Endodermal cell (in vitro differentiated cells): ENCODE measurements at places on chromosomes 1 and 21.
A peak's percentile ranks its signal among the peaks of the same experiment; 100 is the strongest.

DNA sequence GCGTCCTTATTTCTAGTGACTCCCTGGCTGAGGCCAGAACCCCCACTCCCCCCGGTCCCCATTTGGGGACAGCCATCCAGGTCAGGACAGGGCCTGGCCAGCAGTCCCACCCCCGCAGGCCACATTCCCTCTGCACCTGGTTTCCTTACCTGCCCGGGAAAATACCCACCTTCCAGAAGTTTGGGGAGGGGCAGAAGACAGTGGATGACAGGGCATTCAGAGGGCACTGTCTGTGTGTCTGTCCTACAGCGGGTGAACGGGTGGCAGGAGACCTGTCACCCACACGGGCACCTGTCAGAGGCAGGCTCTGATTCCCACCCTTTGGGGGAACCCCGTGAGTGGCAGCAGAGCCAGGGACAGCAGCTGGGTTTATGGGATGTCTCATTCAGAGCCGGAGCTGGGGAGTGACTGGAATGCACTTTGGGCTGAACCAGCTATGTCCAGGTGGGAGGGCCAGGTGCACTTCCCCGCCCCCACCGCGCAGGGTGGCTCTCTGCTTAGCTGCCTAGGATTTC, 2.0 kb downstream of the ARHGEF16 start:
- no peak for DNase-seq

- DNase-seq: peak; percentile 97
Observed at GRCh38 chr1:16226490-16227179, 10.3 kb downstream of the CPLANE2 start.

DNA sequence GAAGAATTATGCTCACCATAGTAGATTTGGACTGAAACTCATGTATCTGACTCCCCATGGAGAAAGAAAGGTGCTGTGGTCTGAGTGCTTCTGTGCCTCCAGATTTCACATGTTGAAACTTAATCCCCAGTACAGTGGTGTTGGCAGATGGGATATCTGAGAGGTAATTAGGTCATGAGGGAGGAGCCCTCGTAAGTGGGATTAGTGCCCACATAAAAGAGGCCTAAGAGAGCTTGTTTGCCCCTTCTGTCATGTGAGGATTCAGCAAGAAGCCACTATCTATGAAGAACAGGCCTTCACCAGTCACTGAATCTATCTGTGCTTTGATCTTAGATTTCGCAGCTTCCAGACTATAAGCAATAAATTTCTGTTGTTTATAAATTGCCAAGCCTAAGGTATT, 150.1 kb downstream of the PLPP3 start:
- DNase-seq: no peak

DNA sequence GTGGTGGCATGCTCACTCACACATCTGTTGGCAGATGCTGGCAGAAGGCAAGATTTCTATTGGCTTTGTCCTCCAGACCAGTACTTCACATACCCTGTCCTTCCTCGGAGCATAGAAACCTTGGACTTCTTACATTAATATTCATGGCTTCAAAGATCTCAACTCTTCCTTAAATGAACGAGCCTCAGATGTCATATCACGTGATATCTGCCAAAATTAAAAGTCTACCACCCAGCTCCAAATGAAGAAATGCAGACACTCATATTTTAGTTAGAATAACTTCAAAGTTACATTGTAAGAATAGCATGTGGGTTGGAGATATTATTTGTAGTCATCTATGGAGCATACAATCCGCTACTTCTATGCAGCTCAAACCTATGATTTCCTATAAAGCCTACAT, 1994.9 kb downstream of the NCAM2 start:
- no peak for DNase-seq

DNA sequence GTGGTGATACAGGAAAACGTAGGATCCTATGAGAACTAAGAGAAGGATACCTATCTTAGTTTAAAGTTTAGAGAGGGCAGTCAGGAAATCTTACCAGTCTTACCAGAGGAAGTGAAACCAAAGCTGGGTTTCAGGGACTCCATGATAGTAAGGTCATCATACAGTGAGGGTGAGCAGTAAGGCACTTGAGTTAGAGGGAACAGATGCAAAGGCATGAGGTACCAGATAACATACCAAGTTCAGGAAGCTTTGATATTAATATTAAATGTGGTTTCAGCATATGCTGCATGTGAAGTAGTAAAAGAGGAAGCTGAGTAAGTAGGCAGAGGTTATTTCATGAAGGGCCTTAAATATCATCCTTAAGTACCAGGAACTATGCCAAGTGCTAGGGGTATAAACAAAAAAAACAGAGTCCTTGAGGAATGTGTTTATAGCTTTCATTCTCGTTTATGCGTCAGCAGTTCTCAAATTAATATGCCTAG, 16.9 kb downstream of the ATG4C start:
- no peak for DNase-seq

- no peak for DNase-seq
Observed at GRCh38 chr1:57192222-57192621, 226.4 kb upstream of the C8B start.

GRCh38 chr1:235014756-235015155, 113.9 kb downstream of the TOMM20 start:
- DNase-seq: no peak

GRCh38 chr1:221139991-221140390, 260.7 kb downstream of the HLX start:
- no peak for DNase-seq

GRCh38 chr1:76073481-76073880, 1.1 kb upstream of the ST6GALNAC3 start:
- DNase-seq: peak; percentile 49

GRCh38 chr21:25039461-25040380, 567.6 kb downstream of the MRPL39 start:
- DNase-seq: no peak

DNA sequence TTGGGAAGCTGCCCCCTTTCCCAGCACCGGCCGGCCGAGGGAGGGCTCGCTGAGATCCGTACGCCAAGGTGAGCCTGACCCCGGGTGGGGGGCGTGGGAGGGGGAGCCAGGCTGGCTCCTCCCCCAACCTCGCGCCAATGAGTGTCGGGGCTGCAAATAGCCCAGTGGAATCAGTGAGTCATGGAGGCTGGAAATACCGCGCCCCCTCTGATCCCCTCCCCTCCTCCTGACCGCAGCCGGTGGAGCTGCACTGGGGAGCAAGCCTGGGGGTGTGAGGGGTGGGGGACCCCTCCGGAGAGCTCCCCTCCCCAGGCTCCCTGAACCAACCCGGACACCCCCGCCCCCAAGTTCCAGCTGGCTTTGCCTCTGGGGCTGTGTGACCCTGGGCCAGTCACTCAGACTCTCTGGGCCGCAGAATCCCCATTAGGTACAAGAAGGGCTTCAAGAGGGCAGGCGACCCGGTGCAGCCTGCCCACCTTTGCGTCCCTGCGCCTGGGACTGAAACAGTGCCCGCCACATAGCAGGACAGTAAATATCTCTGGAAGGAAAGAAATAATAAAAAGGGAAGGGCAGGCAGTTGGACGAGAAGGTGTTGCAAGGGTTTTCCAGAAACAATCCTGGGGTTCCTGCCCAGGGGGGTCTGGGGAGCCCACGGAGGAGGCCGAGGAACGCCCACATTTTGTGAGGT, 4.5 kb downstream of the HSPB7 start:
- DNase-seq: peak; percentile 94

DNA sequence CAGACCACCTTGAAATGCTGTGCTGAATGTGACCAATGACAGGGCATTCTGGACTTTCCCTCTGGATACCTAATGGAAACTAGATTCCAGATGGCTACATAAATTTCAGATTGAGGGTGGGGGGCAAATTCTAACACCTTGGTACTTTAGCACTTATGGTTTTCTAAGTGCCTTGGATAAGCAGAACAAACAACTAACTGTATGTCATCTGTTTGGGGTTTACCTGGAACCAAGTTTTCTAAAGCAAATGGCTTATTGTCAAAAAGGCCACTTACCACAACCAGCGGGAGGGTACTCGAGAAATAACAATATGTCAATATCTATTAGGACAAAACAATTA, 39.1 kb downstream of the GPR3 start:
- DNase-seq: no peak

GRCh38 chr1:234405676-234406075, 32.4 kb downstream of the COA6 start:
- DNase-seq: no peak

GRCh38 chr1:183841950-183842794, 37.3 kb downstream of the RGL1 start:
- DNase-seq: no peak

GRCh38 chr1:169647512-169647911, 17.6 kb upstream of the SELP start:
- no peak for DNase-seq

DNA sequence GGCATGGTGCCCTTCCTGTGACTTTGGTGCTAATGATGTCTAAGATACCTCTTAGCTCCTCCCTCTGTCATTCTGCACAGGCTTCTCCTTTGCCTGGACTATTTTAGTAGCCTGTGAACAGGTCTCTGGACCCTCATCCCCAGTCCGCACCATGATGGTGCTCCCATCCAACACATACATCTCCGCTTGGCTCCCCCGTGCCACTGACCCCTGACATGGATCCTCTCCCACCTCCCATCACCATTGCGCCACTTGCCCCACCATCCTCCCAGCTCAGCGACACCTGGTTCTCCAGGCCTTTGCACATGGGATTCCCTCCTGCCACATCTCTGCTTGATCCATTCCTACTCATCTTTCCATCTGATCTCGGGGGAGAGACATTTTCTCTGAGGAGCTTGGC, 33.9 kb downstream of the RUNX3 start:
- no peak for DNase-seq
